Muscle of back (tissue), 13 donors: ENCODE measurements at places on chromosomes 11 and 22.

GRCh38 chr11:1737080-1737757 lies 13.2 kb downstream of the IFITM10 start:
- no peak for DNase-seq

GRCh38 chr11:130423541-130424142 lies 4.8 kb downstream of the ADAMTS8 start:
- DNase-seq = no peak

GRCh38 chr11:95736355-95736754 lies 53.2 kb downstream of the FAM76B start:
- peak; percentile 15 for DNase-seq

GRCh38 chr11:6411594-6412031 lies 7.3 kb downstream of the APBB1 start:
- no peak for DNase-seq

GRCh38 chr22:37803195-37803638 lies 4.5 kb upstream of the GCAT start:
- no peak for DNase-seq

DNA sequence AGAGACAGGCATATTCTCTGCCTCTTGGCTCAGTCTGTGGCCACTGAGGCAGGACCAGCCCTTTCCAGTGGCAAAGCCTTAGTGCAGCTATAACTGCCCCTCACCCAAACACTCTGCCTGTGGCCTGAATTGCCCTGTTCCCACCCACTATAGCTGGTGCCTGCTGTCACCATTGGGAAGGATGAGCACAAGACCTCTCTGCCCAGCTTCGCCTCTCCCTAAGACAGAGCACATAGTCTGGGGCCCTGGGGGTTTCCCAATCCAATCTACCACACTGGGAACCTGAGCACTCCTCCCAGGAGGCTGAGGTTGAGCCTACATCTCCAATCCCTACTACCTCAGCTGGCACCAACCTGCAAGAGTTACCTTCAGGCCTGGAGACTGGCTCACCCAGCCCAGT lies 670.4 kb downstream of the JRKL start:
- no peak for DNase-seq

GRCh38 chr11:131710511-131710910 lies 340.1 kb downstream of the NTM start:
- no peak for DNase-seq

- DNase-seq = no peak
Observed at GRCh38 chr11:104033134-104033533, 3.3 kb upstream of the DDI1 start.

DNA sequence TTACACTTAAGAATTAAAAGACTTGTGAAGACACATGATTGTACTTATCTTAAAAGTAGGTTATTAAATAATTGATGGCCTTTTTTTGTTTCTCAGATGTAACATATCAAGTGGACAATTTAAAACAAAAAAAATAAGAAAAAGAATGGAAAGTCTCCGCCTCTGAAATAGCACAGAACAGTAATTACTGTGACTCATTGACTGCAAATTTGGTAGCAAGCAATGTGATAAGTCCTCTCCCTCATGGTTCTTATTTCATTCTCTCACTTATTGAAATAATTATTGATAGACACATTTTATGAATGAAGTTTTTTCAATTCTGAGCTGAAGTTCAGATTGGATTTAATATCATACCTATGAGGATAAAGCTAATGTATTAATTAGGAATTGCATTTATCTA lies 717.9 kb upstream of the LUZP2 start:
- no peak for DNase-seq

- DNase-seq = no peak
Observed at GRCh38 chr22:23762842-23763578, at the start of gene C22orf15. Gene C22orf15, plus strand, starts transcription at chr22:23762990. Its CDS starts 317 bp downstream, at chr22:23763307.

DNA sequence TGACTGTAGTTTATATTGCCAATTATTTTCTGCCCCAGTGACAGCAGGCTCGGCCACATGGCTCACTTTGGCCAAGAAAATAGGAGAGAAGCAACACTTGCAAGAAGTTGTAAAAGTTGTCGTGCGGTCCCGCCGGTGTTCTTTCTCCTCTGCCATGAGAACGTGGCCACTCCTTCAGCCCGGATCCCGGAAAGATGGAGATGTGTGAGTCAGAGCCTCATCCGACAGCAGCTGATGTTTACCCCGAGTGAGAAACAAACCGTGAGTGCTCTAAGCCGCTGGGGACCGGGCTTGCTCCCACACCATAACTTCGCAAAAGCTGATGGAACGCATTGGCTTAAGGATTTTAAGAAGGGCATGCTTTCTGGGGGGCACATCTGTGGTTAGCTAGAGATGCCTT lies 157.0 kb downstream of the CACNA1I start:
- DNase-seq = no peak

GRCh38 chr11:68312117-68312779 lies at the start of gene LRP5:
Gene LRP5, plus strand, starts transcription at chr11:68312591. Its CDS starts 124 bp downstream, at chr11:68312715.
- no peak for DNase-seq

GRCh38 chr11:35165423-35166368 lies 26.7 kb downstream of the CD44 start:
- peak; percentile 68 for DNase-seq

GRCh38 chr11:31757260-31757835 lies 53.8 kb downstream of the PAX6 start:
- no peak for DNase-seq

GRCh38 chr11:115324581-115325432 lies 179.4 kb downstream of the CADM1 start:
- DNase-seq = peak; percentile 57

DNA sequence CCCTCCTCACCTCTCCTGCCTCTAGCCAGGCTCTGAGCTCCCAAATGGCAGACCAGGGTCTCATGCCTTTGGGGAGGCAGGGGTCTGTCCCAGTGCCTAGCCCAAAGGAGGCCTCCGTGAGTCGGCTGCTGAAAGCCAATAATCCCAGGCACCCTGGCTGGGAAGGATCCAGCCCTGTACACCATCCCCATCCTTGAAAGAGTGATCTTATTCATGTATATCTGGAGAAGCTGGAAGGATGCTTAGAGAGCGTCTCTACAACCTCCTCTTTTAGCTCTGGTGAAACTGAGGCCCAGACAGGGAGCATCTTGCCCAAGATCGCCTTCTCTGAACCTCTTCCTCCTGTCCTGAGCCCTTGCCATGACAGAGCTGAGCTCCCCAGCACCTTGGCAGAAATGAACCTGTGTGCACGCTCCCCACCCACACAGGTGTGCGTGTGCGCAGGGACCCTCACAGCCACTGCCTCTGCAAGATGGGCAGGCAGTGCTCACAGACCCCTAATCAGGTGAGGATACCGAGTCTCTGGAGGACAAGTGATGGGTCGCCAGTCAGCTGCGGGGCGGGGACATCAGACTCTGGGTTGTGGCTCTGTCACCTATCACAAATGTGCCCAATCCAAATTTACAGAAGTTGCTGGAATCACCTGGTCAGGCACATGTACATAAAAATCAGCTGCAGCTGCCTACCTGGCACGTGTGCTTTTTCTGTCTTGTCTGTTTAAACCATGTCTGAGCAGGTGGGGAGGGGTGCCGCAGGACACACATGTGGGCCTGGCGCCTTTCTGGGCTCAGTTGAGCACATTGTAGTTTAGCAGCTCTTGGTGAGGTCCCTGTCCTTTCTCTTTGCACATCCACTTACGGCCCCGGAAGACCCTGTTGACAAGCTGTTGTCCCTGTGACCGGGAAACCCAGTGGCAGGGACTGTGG lies 49.3 kb upstream of the WNT7B start:
- DNase-seq = no peak

GRCh38 chr11:65915101-65915820 lies 3.6 kb downstream of the C11orf68 start:
- DNase-seq = no peak

DNA sequence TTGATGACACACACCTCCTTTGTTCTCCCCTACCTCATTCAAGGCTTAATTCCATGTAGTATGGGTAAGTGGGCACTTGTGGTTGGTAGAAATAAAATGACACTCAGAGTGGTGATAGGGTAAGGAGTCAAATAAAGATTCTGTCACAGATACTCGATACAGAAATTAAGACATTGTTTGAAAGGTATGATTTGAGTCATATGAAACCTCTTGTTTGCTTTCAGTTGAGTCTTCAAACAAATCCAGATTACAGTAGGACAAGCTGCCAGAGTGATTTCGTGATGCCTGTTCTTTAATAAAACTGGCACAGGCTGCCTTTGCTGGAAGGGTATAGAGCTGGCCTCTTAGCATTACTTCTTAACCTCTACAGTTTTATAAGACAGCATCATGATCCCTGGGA lies 182.4 kb downstream of the SPON1 start:
- no peak for DNase-seq

GRCh38 chr11:74460481-74461154 lies 6.7 kb downstream of the KCNE3 start:
- DNase-seq = peak; percentile 18

GRCh38 chr11:128616161-128616560 lies 28.8 kb upstream of the ETS1 start:
- DNase-seq = no peak

GRCh38 chr11:59822989-59823566 lies 12.5 kb upstream of the MRPL16 start:
- DNase-seq = peak; percentile 16

- DNase-seq = no peak
Observed at GRCh38 chr11:83689144-83689780, 403.1 kb upstream of the CCDC90B start.

GRCh38 chr11:113447621-113448315 lies 27.4 kb downstream of the DRD2 start:
- no peak for DNase-seq

- DNase-seq = no peak
Observed at GRCh38 chr11:44404736-44405395, 94.9 kb upstream of the ALX4 start.

DNA sequence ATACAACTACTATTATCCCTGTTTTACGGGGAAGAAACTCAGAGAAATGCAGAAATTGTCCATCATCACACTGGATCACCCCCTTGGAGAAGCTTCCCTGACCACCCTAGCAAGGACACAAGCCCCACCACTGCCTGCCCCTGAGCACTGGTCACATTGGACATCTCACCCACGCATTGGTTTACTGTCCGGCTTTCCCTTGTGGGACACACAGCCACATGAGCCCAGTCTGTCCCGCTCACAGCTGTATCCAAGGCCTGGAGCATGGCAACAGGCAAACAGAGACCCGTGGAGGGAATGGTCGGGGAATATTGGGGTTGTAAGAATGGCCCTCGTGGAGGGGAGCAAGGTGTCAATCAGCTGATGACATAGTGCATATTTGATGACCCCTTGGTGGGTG lies 42.7 kb upstream of the FGF3 start:
- DNase-seq = no peak

DNA sequence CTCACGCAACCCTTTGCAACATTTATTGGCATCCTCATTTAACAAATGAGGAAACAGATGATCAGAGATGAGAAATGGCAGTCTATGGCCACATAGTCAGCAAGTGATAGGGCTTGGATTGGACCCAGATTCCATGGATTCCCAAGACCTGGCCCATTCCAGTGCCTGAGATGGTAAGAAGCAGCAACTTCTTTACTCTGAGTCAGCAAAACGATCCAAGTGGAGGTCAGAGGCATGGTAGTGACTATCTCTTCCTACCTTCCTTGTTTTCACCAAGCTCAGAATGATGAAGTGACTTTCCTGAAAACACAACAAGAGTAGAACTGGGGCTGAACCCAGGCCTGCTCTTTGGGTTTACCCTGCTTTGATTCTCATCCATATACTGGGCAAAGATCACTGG lies 293.1 kb downstream of the TENM4 start:
- DNase-seq = no peak

- no peak for DNase-seq
Observed at GRCh38 chr11:14930369-14930768, 38.3 kb upstream of the CYP2R1 start.

DNA sequence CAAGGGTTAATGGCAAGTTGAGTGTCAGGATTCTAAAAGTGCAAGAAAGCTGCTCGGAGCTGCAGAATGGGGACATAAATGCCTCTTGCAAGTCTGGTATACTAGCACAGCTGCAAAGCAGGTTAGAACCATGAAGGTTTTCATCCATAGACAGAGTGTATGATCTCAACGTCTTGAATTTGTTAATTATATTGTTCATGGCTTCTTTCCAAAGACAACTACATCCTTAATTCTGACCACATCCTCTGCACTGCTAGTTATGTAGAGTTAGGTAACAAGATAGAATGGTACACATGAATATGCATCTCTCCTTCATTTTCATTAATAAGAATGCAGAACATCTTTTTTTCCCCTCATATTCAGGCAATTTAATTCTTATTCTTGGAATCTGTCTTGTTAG lies 34.2 kb downstream of the EXPH5 start:
- DNase-seq = peak; percentile 29

GRCh38 chr11:78228467-78228866 lies 39.7 kb downstream of the USP35 start:
- peak; percentile 56 for DNase-seq

DNA sequence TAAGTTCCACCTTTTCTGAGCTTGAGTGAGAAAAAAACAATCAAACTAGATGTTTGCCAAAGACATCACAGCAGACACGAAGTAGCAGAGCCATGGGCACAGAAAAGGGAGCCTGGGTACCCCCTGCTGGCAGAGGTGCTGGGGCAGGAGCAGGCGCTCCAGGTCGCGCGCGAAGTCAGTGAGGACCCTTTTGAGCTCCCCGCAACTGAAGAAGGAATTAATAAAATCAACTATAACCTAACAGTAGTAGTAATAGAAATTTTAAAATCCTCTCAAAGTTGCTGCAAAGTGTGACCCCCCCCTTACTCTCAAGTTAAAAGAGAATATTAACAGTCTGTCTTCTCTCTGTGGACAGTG lies 20.0 kb upstream of the PARVB start:
- DNase-seq = no peak

- no peak for DNase-seq
Observed at GRCh38 chr11:96084610-96085318, 160.9 kb upstream of the MTMR2 start.

GRCh38 chr11:45216901-45217300 lies 69.2 kb downstream of the SYT13 start:
- DNase-seq = no peak
